ENCODE measurements at places on chromosomes 11 and 22.

DNA sequence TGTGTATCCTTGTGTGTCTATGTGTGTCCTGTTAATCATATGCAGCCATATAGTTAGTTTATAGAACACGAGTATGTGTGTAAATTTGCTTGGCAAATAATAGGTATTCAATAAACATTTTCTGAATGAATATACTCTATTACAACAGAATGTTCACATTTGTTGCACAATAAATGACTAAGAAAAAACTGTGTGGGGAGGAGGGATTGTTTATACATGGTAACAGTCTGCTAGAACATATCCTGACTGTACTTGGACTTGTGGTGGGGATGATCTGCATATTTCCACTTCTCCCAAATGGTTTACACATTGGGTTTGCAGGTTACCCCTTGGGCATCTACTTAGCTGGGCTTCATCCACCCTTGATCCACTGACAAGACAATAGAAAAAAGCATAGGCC lies 194.6 kb downstream of the INSC start:
- DNase-seq = no peak

DNA sequence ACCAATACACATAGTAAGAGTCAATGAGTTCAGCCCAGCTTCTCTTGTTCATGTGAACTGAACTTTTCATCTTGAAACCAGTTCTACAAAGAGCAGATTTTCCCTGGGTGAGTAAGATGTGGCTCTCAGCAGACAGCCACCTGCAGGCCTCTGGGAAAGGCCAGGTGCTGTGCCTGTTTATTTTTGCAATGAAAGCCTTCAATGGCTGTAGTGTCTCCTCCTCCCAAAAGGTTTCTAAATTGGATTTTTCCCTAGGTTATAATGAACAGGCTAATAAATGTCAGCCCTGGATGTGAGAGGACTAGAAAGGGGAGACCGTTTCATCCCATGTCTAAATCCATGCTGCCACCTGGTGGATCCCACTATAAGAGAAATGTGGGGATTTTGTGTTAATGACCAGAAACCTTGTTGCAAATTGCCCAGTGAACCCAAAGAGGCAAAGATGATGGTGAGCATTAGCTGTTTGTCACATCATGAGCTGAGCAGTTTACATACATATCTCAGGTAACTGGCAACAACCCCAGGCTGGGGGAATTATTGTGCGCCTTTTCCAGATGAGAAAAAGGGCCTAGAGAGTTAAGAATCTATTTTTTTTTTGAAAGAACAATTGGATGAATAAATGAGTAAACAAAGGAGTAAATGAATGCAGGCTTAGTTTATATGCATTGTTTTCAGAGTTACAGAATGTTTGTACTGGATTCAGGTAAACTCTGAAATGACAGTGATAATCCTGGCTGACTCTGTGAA lies 12.7 kb downstream of the C11orf91 start:
- no peak for DNase-seq

- DNase-seq = no peak
These were observed 364.3 kb downstream of the OPCML start for GRCh38 chr11:133168016-133168415.

DNA sequence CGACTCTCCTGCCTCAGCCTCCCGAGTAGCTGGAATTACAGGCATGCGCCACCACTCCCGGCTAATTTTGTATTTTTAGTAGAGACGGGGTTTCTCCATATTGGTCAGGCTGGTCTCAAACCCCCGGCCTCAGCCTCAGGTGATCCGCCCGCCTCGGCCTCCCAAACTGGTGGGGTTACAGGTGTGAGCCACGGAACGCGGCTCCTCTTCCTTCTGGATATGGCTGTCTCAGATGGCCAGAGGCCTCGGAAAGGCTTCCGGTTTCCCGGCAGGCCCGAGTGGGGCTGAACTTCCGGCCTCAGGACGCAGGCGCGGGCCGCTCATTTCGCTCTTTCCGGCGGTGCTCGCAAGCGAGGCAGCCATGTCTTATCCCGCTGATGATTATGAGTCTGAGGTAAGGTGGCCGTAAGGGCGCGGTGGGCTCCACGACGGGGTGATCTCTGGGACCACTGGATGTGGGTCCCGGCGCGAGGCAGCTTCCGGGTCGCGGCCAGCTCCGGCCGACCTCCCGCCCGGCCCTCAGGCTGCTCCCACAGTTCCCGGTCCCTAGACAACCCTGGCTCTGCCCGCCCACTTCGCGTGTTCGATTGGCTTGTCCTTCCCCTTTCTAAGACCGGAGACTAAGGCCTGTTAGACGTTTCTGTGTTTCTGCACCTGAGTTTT lies at the start of gene EIF3L:
EIF3L (plus strand) TSS at position 331 of the 663 bp plus-strand sequence; CDS start at position 362, 31 bp downstream.
- DNase-seq = peak; percentile 92

- peak; percentile 82 for DNase-seq
These were observed 8.2 kb upstream of the TBC1D22A start for GRCh38 chr22:46754110-46754799.

GRCh38 chr22:23384431-23384830 lies 195.7 kb downstream of the IGLL1 start:
- DNase-seq = peak; percentile 58

DNA sequence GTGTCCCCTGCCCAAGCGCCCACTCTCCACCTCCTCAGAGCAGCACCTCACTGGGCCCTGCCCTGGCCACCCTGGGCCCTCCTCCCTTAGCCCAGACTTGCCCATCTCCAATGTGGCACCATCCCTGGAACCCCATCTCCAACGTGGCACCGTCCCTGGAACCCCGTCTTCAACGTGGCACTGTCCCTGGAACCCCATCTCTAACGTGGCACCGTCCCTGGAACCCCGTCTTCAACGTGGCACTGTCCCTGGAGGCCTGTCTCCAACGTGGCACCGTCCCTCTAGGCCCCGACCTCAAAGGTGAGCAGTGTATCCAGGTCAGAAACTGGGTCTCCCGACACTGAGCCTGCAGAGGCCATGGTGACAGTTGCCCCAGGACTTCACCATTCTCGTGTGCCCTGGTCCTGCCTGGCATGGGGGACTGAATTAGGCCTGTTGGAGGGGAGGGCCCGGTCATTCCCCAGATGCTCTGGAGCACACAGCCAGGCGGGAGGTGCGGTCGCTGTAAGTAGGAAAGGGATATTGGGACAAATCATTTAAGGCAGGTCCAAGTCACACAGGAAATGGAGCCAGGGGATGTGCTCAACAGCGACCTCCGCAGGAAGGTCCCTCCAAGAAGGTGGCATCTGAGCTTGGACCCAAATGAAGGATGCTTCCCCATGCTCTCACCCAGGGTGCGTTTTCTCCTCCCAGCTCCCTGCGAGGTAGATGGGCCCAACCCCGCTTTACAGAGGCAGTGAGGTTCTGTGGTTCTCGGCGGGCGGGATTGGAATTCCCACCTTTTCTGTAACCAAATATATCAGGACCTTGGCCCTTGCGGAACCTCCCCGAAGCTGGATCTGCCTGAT lies 2.4 kb upstream of the CTSD start:
- no peak for DNase-seq

- DNase-seq = no peak
These were observed 15.0 kb upstream of the SLC39A13 start for GRCh38 chr11:47393163-47394049.

DNA sequence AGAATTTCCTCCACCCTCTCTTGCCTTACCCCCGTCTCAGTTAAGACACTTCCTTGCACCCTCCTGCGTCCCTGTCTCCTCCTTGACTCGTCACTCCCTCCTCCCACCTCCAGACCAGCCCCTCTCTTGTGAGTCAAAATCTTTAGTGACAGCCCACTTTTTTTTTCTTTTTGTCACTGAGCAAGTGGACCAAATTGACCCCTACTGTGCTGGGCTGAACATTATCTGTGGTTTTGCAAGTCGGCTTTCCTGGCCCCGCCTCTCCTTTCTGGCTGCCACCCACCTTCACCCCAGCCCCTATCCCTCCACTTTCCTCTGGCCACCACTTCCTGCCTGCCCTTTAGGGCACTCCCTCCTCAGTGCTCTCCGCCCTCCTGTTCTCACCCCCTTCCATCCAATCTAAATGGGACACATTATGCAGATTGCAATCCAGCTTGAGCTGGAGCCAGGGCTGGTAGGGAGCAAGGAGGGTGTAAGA lies at the start of gene APLNR:
APLNR (minus strand) TSS at position 47 of the 478 bp plus-strand sequence. CDS start 246 bp downstream, outside the sequence.
- no peak for DNase-seq

GRCh38 chr11:22778642-22779041 lies 51.0 kb downstream of the SVIP start:
- DNase-seq = no peak

DNA sequence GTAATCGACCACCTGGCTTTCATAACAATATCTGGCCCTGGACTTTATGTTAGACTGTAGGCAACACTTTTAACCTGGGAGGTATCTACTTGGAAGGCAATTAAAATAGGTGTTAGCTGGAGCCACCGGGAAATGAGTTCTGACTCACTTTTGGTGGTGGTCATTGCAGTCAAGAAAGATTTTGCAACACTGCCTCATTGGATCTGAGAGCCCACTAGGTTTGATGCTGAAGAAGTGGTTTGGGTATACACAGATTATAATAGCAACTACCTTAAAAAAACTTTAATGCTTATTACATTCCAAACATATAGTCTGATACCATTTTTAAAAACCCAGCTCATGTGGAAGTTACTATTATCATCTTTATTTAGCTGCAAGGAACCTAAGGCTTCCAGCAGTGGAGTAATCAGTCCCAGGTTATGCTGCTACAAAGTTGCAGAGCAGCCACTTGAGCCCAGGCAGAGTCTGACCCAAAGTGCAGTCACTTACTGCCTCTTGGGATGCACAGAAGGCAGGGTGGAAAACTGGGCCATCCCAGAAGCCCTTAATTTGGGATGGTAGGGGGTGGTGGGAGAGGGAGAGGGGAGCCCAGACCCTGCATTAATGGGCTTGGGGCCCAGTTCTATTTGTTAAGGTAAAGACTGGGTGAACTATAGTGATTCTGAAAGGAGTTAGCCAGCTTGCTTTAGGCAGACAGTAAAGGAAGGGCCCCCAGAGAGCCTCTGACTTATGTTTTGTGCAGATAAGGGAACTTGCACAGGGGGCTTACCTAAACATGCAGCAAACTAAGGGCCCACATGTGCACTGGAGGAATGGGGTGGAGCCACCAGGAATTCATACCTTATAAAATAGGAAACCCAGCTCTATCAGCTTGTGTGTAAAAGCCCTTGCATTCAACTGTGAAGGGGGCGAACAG lies 149.4 kb downstream of the SNX19 start:
- DNase-seq = no peak
